ENCODE measurements at places on chromosomes 2 and 18. TPM values are rescaled to one million over a fixed set of nuclear protein-coding genes. Genes with fewer than 3 reads are reported as not detected.

RND3 gene
- 11.7 TPM for total RNA-seq

SRD5A2 gene
- 0.10 TPM for total RNA-seq

TRIM43B gene
- not detected for total RNA-seq

PLGLB1 gene
- total RNA-seq = 1.2 TPM

OTX1 gene
- not detected for total RNA-seq

SLC4A5 gene
- 5.7 TPM for total RNA-seq

CDK15 gene
- 0.92 TPM for total RNA-seq

IL1F10 gene
- total RNA-seq = not detected

CHRNA1 gene
- 160 TPM for total RNA-seq

CD226 gene
- total RNA-seq = 1.8 TPM

ACMSD gene
- total RNA-seq = not detected

TMEM214 gene
- 32.3 TPM for total RNA-seq

REG1B gene
- 0.38 TPM for total RNA-seq

ALLC gene
- total RNA-seq = not detected

CUL3 gene
- total RNA-seq = 103 TPM

AQP12B gene
- not detected for total RNA-seq

ING5 gene
- total RNA-seq = 20.5 TPM
